Activated T-helper 1 cell treated with anti-CD3 and anti-CD28 coated beads, Interleukin-12 subunit alpha, Interleukin-12 subunit beta, Interleukin-2, Interleukin-4 antibody, amounts not matched to agents 30 ng/mL and 10 ng/mL and 1 ng/mL, durations not matched to agents 14 hours and 24 hours and 36 hours (primary cell): ENCODE measurements at places on chromosomes 7 and 10. TPM values are rescaled to one million over a fixed set of nuclear protein-coding genes. Genes with fewer than 3 reads are reported as not detected.

GRCh38 chr10:118810796-118811505 lies 56.2 kb upstream of the CACUL1 start:
- DNase-seq, result no peak
- no peak overlapping the region for H3K27ac ChIP-seq
- no peaks in the 10 kb centered on the region for H3K36me3 ChIP-seq
- no peaks in the 10 kb centered on the region for H3K4me1 ChIP-seq
- peaks cover 2% of the 10 kb centered on the region for H3K27me3 ChIP-seq

DNA sequence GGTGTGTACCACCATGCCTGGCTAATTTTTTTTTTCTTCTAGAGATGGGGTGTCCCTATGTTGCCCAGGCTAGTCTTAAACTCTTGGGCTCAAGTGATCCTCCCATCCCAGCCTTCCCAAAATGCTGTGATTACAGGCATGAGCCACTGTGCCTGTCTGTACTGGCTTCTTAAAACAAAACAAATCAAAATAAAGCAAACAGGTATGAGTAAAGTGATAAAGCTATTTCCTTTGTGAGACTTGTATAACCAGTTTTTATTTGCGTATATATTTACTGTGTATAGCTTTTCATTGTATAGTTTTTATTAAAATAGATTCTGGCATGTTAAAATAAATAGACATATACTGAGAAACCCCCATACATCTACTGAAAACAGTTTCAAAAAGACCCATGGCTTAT lies 14.3 kb downstream of the LCOR start:
- H3K27ac ChIP-seq, result no peak overlapping the region
- DNase-seq, result no peak
- peaks cover 9% of the 10 kb centered on the region for H3K36me3 ChIP-seq
- no peak overlapping the region for H3K4me3 ChIP-seq

DNA sequence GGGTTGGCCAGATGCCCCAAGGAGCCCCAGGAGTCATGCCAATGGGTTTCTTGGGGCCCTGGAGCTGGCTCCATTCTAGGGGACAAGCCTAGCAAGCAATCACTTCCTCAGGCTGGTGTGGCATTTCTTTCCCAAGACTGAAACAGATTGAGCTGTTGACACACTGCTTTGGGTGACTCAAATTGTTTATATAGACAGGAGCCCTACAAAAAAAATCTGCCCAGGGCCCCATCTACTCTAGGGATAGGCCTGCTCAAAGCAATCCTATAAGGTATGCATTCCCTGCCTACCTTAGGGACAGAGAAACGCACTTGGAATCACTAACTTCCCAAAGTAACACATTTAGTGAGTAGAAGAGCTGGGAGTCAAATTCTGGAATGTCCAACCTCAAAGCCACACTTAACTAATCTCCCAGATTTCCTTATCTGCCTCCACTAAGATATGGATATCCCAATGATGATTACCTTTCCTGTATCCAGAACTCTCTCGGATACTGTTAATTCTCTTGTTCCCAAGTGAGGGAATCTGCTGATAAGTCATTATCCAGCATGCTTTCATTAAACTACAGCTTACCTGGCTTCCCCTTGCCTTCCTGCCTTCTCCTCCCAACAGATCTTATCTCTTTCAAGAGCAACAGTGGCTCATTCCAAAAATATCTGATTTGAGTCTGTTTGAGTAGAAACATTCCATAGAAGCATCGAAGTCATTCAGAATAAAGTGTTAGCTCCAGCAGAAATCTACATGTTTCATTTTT lies 3.1 kb downstream of the ABLIM1 start:
- no peak overlapping the region for H3K27ac ChIP-seq
- peaks cover 6% of the 10 kb centered on the region for H3K4me1 ChIP-seq
- H3K27me3 ChIP-seq, result peaks cover 3% of the 10 kb centered on the region
- no peaks in the 10 kb centered on the region for H3K36me3 ChIP-seq
- DNase-seq, result no peak

DNA sequence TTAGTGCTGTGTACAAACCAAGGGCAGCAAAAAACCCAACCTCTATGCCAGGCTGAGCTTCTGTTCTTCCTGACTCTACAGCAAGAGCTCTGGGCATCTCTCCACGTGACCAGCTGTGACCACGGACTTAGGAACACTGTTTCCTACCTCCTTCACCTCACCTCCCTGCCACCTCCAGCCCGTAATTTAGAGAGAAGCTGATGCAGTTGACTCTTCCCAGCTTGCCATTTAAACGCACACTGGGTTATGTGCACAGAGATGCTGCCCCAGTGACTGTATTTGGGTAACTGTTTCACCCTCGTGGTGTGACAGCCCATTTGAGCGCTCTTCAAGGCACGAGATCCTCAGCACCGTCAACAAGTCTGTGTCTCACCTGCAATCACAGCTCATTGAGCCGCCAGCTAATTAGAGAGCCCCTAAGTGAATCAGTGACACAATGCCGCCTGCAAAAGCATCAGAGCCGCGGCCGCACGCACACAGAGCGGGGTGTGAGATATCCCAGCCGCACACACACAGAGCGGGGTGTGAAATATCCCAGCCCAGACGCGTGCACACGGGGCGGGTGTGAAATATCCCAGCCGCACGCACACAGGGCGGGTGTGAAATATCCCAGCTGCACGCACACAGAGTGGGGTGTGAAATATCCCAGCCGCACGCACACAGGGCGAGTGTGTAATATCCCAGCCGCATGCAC lies 319.7 kb downstream of the PTPRN2 start:
- no peak for DNase-seq
- no peaks in the 10 kb centered on the region for H3K27me3 ChIP-seq
- no peaks in the 10 kb centered on the region for H3K4me1 ChIP-seq
- no peak overlapping the region for H3K4me3 ChIP-seq
- no peak overlapping the region for H3K27ac ChIP-seq

GRCh38 chr7:42734568-42734967 lies 177.3 kb downstream of the C7orf25 start:
- H3K4me3 ChIP-seq, result no peak overlapping the region
- H3K4me1 ChIP-seq, result no peaks in the 10 kb centered on the region
- DNase-seq, result no peak
- no peaks in the 10 kb centered on the region for H3K36me3 ChIP-seq
- H3K27ac ChIP-seq, result no peak overlapping the region

DNA sequence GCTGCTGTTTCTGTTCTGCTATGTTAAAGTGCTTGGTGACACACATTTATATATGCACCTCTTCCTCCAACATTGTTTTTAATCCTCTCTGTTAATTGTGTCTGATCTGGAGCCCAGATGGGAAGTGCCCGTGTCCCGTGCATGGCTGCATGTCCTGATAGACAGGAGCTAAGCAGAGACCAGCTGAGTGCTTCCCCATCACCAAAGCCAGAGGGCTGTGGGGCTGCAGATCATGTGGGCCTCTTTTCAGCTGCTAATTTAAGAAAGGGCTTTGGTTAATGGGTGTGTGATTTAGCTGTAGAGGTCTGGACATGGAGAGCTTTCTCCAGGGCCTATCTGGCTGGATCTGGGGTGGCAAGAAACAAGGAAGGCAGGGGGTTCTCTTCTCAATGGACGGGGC lies 96.5 kb upstream of the NPS start:
- H3K4me3 ChIP-seq, result no peak overlapping the region
- no peaks in the 10 kb centered on the region for H3K4me1 ChIP-seq
- H3K36me3 ChIP-seq, result no peaks in the 10 kb centered on the region
- H3K27ac ChIP-seq, result no peak overlapping the region

GRCh38 chr7:33041631-33042428 lies 20.7 kb downstream of the NT5C3A start:
- no peak overlapping the region for H3K4me3 ChIP-seq
- peaks cover 4% of the 10 kb centered on the region for H3K36me3 ChIP-seq
- DNase-seq, result no peak
- no peaks in the 10 kb centered on the region for H3K27me3 ChIP-seq
- H3K4me1 ChIP-seq, result peaks cover 58% of the 10 kb centered on the region

DNA sequence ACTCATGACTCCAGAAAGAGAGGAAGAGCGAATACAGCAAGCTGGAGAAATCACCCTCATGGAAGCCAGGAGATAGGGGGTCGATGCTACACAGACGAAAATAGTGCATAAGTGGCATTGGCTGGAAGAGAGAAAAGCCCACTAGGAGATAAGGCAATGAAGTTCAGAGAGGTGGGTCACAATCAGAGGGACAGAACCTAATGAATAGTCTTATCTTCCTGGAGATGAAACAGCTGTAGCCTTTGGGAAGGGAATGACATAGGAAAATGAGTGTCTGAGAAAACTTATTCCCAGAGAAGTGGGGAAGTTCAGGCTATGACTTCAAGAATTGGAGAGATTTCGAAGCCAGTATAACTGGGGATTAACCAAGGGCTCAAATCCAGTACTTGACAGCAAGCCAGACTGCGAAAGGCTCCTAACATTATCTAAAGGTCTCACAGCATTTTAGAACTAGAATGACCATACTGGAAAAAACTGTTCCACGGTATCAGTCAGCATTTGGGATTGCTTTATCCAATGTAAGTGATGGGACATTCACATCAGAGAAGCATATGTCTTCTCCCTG lies 211.1 kb downstream of the ZNF365 start:
- H3K27ac ChIP-seq, result no peak overlapping the region
- H3K4me3 ChIP-seq, result no peak overlapping the region
- DNase-seq, result no peak
- H3K27me3 ChIP-seq, result peaks cover 12% of the 10 kb centered on the region

GRCh38 chr10:3123571-3124411 lies 48.8 kb downstream of the PITRM1 start:
- no peak for DNase-seq
- no peak overlapping the region for H3K27ac ChIP-seq

The SYT15B gene
- 0.15 and 0.23 TPM in 2 replicates for total RNA-seq

The ZNF425 gene
- total RNA-seq, result 1.1 and 1.2 TPM in 2 replicates

The ARHGAP21 gene
- total RNA-seq, result 51.1 and 59.4 TPM in 2 replicates

The MYH16 gene
- not detected in 2 replicates for total RNA-seq
